ENCODE measurements at places on chromosomes 3 and 15. TPM values are rescaled to one million over a fixed set of nuclear protein-coding genes. Genes with fewer than 3 reads are reported as not detected.
A peak's percentile ranks its signal among the peaks of the same experiment; 100 is the strongest.

DNA sequence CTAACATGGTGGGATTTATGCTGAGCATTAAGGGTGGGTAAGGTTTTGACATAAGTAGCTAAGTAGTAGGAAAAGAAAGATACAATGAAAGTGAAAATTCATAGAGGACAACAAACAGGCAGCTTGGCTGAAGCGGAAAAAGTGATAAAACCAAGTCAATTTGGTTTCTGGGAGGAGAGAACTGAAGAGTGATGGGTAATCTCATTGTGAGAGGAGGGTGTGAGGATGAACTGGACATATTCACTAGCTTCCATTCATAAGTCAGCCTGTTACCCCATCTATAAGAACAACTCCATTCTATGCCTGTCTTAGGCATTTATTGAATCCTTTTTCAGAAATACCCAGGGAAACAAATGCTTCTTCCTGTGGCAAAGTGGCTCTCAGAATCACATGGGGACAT lies 67.1 kb upstream of the BBX start:
- DNase-seq: no peak

- DNase-seq: no peak
Measured at GRCh38 chr3:65582012-65582717, 456.6 kb downstream of the MAGI1 start.

- DNase-seq: peak; percentile 38
Measured at GRCh38 chr3:23489300-23490158, 286.4 kb downstream of the UBE2E2 start.

DNA sequence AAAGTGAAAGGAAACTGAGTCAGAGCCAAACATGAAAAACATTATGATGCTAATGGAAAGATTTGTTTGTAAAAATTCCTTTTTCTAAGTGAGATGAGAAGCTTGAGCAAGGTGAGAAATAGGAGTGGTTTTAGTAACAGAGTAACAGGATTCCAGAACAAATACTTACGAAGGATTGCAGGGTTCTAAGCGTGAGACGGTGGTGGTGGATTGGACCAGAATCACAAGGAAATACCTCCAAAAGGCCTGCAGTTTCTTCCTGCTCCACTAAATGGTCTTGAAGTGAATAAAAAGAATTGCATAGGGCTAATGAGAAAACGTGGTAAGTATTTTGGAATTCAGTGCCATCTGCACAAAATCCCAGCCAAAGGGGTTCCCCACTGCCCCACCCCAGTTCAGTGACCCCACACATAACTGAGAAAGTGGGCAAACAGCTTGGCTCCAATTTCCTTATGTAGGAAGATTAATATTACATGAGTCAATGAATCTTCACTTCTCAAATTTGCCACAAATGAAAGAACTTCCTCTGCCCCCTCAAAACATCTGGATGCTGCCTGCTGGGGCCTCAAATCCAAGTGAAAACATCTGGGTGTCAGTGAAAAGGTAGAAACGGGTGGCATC lies 283.8 kb upstream of the NR2F2 start:
- peak; percentile 49 for DNase-seq

GRCh38 chr15:91660174-91660649 lies 193.3 kb upstream of the SLCO3A1 start:
- no peak for DNase-seq

DNA sequence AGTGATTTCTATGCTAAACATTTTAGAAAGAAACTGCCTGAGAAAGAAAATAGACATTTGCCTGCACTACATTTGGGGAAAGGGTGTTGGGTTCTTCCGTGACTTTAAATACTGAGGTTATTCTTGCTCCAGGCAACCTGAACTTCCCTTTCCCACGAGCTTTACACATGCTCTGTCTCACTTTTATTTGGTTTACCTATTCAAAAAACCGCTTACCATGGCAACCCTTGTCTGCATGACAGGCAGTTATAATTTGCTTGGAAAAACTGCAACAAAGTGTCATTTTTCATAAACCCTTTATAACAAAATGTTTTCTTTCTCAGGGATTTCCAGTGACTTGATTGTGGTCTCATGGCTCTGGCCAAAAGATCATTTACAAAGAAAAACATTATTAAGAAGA lies 416.3 kb upstream of the MEIS2 start:
- no peak for DNase-seq

DNA sequence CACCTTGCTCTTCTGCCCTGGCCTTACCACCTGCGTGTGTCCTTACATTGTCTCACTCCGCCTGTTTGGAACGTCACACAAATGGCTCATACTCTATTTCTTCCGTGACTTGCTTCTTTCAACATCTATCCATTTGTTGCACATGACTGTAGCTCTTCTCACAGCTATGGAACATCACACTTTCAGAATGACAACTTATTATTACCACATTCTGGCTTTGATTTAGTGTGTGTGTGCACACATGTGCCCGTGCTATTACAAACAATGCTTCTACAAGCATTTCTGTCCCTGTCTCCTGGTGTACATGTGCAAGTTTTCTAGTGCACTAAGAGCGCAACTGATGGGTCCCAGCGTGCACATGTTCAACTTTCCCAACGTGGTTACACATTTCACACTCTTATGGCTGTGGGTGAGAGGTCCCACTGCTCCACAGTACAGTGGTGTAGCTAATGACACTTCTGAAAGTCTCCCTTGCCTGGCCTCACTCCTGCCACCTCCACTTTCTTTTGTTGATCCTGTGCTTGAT lies 37.8 kb downstream of the PTH1R start:
- DNase-seq: peak; percentile 37

DNA sequence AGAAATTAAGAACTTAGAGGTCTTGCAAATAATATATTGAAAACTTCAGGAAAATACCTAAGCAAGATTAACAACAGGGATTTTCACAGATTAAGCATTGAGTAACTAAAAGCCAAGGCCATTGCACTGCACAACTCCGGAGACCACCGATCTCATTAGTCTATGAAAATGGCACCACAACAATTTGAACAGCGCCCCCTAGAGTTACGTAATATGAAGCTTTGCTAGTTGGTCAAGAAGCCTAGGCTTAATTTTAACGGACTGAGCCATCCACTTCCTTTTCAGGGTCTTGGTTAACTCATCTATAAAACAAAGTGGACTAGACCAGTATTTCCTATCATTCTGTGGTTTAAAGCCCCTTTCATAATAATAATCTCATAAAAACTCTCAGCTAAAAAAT lies 24.8 kb downstream of the TMEM212 start:
- no peak for DNase-seq

DNA sequence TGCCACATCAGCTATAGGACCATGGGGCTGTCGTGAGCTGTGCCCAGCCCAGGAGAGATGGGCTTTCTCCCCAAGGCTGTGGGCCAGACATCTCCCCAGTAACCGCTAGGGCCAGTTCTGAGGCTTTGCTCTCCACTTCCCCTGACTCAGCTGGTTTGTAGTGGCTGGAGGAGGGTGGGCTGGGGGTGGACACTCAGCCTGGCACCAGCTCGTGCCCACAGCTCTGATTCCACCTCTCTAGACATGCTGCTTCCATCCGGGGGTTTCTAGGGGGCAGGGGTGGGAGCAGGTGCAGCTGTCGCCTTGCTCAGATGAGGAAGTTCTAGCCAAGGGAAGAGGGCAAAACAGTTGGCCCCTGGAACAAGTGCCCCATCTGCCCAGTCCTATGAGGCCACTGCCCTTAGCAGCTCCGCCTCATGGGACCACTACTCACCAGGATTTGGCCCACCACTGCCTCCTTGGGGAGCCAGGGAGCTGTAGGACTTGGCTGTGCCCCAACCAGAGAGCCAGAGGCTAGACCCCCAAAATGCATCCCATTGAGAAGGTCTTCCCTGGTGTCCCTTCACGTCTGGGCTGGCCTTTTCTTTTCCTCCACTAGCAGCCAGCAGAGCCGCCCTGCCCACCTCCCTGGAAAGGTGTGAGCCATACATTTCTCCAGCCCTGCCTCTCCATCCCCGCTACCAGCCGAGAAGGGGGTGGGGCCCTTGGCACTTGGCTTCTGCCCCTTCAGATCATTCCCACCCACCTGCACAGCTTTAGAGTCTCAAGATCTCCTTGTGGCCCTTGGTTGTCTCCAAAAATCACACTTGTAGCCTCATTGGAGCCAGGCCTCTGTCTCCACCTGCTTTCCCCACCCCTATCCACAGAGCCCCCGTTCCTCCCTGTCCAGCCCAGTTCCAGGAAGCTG lies 9.9 kb downstream of the GLYCTK start:
- peak; percentile 69 for DNase-seq

DNA sequence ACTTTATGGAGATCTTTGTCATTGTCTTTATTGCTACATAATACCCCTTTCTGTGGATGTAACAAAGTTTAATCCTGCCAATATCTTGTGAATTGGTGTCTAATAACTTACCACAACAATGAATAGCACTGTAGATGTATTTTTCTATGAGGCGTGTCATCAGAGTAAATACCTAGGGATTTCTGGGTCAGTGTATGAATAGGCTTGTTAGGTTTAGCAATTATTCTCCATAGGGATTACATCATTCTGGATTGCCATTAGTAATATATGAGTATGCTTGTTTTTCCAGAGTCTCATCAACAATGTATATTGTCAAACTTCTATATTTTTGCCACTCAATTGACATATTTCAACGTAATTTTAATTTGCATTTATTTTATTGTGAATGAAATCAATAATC lies 67.9 kb downstream of the UNC13C start:
- no peak for DNase-seq

- peak; percentile 29 for DNase-seq
Measured at GRCh38 chr3:14481646-14482036, 58.5 kb downstream of the GRIP2 start.

DNA sequence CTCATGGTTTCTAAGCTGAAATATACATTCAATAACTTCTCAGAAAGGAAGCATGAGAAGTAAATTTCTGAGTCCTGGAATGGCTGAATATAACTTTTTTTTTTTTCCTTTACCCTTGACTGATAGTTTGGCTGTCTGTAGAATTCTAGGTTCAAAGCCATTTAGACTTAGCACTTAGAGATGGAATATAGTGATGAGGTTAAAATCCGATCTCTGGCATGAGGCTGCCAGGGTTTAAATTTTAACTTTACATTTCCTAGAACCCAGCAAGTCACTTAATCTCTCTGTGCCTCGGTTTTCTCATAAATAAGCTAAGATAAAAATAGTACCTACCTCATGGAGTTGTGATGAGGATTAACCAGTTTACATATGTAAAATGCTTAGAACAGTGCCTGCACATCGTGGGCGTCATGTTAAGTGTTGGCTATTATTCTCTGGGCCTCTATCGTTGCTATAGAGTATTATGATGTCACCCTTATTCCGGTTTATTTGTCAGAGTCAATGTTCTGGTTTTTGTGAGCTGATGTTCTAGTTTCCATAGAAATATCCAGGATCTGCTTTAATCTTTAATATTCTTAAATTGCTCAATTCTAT lies 199.8 kb upstream of the TLE3 start:
- DNase-seq: no peak

DNA sequence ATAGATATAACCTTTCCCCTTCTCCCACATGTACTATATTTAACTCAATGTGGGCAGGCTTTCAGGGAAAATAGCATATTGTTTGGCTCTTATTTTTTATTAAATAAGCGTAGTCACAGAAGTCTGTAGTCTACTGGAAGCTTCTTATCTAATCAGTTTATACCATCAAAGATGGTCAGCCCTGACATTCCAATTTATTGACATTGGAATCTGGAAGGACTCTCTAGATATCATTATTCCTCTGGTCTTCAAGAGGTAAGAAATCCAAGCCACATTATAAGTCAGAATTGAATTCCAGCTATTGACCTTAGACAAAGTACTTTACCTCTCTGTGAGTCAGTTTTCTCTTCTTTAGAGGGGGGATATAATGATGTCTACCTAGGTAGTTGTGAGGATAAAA lies 38.5 kb upstream of the SCAANT1 start:
- no peak for DNase-seq

- no peak for DNase-seq
Measured at GRCh38 chr3:55180161-55180560, 252.3 kb upstream of the LRTM1 start.

DNA sequence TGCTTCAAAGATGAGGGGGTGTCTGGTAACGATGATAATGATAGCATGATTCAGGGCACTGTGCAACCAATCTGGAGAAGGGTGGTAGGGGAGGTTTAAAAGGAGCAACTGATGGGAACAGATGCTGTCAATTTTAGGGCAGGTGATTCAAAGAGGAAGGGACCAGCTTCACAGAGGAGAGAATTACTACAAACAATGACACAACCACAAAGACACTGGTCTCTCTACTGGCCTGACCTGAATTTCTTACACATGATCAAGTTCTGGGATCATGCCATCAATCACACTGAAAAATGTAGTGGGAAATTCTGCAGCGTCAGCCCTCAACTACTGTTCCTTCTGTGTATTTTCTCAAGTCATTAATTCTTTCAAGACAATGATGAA lies 2.6 kb upstream of the CDV3 start:
- DNase-seq: no peak

- no peak for DNase-seq
Measured at GRCh38 chr3:190595179-190595795, 81.4 kb downstream of the IL1RAP start.

- no peak for DNase-seq
Measured at GRCh38 chr15:68192117-68192516, 13.0 kb downstream of the CALML4 start.

- no peak for DNase-seq
Measured at GRCh38 chr3:64213224-64213878, 11.9 kb downstream of the PRICKLE2 start.

CIB1 gene
- 21.4 TPM for total RNA-seq

MITF gene
- total RNA-seq: 11.6 TPM

HESX1 gene
- 0.29 TPM for total RNA-seq

BAHD1 gene
- total RNA-seq: 10.5 TPM

SERP1 gene
- 124 TPM for total RNA-seq

FANCD2OS gene
- total RNA-seq: not detected

Measured in osteoblast (primary cell).